ENCODE measurements at places on chromosomes 3 and 15.

GRCh38 chr3:69585472-69585871 is 153.8 kb upstream of the MITF start:
- DNase-seq: no peak

DNA sequence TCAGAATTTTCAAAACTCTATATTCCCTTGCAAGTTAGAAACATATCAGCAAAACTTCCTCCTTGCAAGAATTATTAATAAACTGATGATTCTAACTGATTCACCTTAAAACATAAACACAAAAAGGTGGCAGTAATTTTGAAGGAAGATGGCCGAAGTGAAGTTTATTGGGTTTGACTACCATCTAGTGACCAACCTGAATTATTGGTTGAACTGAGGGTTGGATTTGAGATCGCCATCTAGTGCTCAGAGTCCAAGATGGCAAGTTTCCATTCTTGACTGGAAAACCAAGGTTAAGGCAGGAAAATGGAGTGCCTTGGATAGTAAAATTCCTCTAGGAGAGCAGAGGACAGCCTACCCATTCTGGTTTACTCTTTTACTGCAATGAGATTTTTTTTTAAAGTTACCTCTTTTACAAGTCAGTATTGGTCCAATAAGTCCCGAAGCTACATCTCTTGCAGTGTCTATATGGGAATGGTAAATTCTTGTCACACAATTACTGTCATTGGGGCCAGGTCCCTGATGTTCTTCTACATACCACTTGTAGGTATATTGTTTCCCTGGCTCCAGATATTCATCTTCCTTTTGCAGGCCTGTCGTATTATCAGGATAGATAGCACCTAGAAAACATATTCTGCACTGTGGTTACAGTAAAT is 51.6 kb upstream of the CP start:
- DNase-seq: no peak

- DNase-seq: no peak
Observed at GRCh38 chr15:89898614-89899294, 5.0 kb upstream of the AP3S2 start.

DNA sequence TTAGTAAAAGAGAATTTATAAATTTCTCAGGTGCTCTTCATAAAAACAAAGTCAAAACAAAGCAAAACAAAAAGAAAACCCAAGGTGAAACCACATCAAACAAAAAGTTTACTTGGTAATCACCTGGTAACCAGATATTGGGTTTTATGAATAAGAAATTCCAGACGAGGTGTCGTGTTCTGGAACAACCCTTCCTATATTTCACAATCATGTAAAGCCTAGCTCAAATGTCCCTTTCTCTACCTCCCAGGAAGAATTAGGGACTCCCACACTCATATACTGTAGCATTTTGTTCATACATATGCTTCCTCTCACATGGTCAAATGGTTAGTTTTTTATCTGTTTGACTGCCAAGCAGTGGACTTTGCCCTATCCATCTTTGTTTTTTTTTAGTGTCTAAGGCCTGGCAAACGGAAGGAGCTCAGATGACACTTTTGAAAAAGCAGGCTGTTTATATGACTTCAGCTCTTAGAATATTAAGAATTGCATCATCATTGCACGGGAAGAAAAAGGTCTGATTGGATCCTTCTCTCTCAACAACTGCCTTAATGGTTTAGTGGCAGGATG is 326.7 kb upstream of the TBL1XR1 start:
- no peak for DNase-seq

GRCh38 chr3:172150913-172151650 is 111.7 kb downstream of the FNDC3B start:
- no peak for DNase-seq

DNA sequence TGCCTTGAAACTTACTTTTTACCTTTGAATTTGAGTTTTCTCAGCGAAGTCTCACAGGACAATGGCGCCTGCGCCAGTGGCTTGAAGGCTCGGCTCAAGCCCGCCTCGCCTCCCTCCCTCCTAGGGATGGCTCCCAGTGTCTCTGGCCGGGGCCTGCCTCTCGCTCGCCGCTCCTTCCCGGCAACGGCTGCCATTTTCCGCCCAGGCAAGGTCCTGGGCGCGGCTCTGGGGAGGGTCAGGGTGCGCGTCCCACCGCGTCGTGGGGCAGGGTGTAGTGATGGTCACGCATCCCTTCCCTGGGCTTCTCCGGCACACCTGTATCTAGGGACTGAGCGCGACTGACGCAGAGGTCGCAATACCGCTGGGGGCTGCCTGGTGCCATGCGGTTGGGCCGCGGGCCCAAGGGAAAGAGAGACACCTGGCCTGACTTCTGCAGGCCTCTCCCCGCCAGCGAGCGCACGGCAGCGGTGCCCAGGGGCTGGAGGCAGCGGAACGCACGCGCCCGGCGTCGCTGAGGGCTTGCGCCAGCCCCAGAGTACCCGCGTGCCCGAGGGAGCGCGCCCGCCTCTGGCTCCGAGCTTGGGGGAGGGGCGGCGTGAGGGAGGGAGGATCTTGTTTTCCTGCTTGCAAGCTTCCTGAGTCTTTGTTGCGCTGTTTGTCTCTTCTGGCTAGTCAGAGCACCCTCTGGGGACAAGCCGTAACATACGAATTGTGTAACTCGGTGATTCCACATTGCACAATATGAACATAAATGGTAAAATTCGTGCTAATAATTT is 20.7 kb upstream of the FEM1B start:
- no peak for DNase-seq

DNA sequence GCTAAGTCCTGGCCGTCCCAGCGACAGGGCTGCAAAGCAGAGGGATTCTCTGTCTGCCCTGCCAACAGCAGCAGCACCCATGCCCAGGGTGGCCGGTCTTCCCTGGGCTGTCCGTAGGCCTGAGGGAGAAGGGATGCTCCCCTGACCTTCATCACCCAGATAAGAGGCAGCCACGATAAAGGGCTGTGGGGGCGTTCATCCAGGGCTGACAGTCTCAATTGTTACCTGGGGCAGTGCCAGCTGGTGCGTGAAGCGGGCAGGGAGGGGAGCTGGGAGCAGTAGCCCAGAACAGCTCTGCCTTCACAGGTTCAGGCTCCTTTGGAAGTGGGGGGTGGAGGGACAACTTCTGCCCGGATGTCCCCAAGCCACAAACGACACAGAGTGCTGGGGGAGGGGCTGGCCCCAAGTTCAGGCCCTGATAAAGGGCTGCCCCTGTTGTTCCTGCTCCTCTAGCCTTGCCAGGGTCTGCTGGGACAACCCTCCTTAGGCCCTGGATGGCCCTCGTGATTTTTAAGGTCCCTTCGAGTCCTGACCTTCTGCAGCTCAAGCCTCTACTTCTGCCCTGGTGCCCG is 94.7 kb downstream of the RAB11A start:
- no peak for DNase-seq

DNA sequence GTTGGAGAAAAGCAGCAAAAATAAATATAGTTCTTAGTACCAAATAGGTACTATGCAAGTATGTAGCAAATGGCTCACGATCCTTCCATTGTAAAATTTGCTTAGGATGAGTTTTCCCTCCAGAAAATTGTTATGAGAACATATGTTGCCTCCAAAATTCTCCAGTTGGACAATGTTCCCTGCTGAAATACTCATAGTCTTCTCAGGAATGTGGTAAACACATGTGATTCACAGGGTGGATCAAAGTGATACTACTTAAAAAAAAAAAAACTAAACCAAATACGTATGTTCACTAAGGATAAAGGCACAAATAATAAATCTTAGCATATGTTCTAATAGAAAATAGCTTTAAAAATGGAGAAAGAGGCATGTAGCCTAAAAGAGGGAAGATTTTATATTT is 84.3 kb upstream of the ZNF385D start:
- DNase-seq: no peak

GRCh38 chr15:41499109-41499851 is 5.6 kb downstream of the ITPKA start:
- DNase-seq: no peak

GRCh38 chr15:29687204-29687815 is 135.0 kb downstream of the TJP1 start:
- DNase-seq: no peak

DNA sequence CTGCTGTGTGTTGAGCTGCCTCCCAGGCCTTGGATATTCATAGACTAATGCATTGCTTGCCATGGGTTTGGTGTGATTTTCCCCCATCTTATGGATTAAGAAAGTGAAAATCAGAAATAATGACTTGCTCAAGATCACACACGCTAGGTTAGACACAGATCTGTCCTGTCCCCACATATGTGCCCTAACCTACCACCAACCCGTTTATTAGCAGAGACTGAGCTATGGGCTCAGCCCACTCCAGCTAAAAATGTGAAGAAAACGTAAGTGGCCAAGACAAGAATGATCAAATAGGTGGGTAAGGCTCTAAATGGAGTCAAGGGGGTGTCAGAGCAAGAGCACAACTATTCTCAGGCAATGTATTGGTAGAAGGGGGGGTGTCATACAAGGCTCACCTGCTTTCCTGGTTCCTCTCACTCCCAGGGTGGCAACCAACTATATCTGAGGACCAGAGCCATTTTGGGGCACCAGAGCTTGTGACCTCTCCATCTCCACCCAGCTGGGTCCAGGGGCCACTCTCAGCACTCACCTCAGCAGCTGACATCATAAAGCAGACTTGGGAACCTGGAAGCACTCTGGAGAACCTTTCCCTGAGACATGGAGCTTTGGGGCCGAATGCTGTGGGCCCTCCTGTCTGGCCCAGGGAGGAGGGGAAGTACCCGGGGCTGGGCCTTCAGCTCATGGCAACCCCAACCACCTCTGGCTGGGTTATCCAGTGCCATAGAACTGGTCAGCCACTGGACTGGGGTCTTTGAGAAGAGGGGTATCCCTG is 1.4 kb downstream of the HEMK1 start:
- no peak for DNase-seq

GRCh38 chr3:95923496-95924210 is 890.7 kb upstream of the EPHA6 start:
- DNase-seq: no peak

- no peak for DNase-seq
Observed at GRCh38 chr3:31133541-31133940, 239.1 kb upstream of the GADL1 start.

DNA sequence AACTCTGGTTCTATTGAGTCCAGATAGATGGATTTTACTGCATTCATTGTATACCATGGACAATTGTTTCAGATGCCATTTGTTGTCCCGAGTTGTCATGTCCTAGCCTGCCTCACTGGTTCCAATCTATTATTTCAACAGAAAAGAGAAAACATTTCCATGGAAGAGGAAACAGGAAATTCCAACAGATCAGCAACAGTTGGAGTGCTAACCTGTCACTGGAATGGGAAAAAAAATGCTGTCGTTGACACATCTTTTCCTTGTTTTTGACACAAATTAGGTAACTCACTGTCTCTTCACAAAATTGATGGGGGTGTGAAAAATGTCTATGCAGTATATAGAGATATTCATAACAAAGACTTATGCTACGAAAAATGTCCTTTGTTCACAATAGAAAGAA is 432.0 kb upstream of the TBL1XR1 start:
- DNase-seq: no peak

DNA sequence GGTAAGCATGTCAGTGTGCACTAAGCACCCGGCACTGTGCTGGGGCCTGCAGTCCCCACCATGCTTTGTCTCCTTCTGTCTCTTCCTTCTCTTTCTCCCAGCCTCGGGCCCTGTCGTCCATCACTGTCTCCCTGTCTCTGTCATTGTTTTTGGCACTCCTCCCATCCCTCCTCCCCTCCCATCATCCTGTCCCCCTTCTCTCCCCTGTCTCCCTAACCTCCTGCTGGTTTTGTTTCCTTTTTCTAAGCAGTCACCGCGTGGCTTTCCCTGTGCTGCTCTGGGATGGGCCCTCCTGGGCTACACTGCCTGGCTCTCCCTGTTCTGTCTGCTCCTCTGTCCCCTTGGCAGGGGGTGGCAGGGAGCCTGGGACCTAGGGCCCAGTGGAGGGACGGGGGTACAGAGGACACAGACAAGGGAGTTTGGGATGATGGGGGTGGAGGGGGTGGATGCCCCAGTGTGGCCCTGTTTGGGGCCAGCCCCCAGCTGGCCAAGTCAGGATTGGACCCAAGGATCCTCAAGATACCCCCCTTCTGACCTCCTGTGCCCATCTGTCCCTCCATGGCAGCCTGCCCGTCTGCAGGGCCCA is 5.7 kb downstream of the CHST13 start:
- DNase-seq: no peak

GRCh38 chr3:114498539-114499370 is 204.9 kb downstream of the TIGIT start:
- no peak for DNase-seq

- no peak for DNase-seq
Observed at GRCh38 chr3:55294557-55294956, 192.5 kb downstream of the WNT5A start.
